Daoy (cell line): ENCODE measurements at places on chromosomes 4 and X. TPM values are rescaled to one million over a fixed set of nuclear protein-coding genes. Genes with fewer than 3 reads are reported as not detected.

The SPOCK3 gene
- not detected in 2 replicates for total RNA-seq

The USP17L21 gene
- total RNA-seq = not detected in 2 replicates

The MEPE gene
- total RNA-seq = not detected in 2 replicates

The BMP3 gene
- total RNA-seq = 0.63 TPM in 1 of 2 replicates, not detected in the other

The PCDH11X gene
- not detected in 2 replicates for total RNA-seq

The ZNF827 gene
- total RNA-seq = 3.9 and 6.2 TPM in 2 replicates

The AADAT gene
- 2.5 and 3.2 TPM in 2 replicates for total RNA-seq

The ANAPC10 gene
- 22.2 and 25.9 TPM in 2 replicates for total RNA-seq

The KIT gene
- total RNA-seq = not detected in 2 replicates

The GNL3L gene
- total RNA-seq = 36.6 and 47.8 TPM in 2 replicates

The HPGD gene
- total RNA-seq = 0.80 TPM in 1 of 2 replicates, not detected in the other

The STBD1 gene
- total RNA-seq = 0.57 and 1.8 TPM in 2 replicates

The NLRP2B gene
- not detected in 2 replicates for total RNA-seq

The DGKK gene
- total RNA-seq = 0.11 TPM in 1 of 2 replicates, not detected in the other

The MAGEB1 gene
- 30.3 and 39.3 TPM in 2 replicates for total RNA-seq

The DLG3 gene
- total RNA-seq = 5.9 and 10.1 TPM in 2 replicates

The PF4V1 gene
- not detected in 2 replicates for total RNA-seq

The UGT2B17 gene
- not detected in 2 replicates for total RNA-seq

The EVC2 gene
- 4.4 and 6.5 TPM in 2 replicates for total RNA-seq

The NBDY gene
- 4.0 and 4.3 TPM in 2 replicates for total RNA-seq

The VAMP7 gene
- 36.7 and 50.5 TPM in 2 replicates for total RNA-seq

The ADRA2C gene
- 0.45 and 1.1 TPM in 2 replicates for total RNA-seq

The SSX4 gene
- total RNA-seq = not detected in 2 replicates

The AREG gene
- total RNA-seq = 0.29 TPM in 1 of 2 replicates, not detected in the other

The SPANXB1 gene
- total RNA-seq = 131 and 190 TPM in 2 replicates

The S100G gene
- total RNA-seq = not detected in 2 replicates

The SSX7 gene
- total RNA-seq = not detected in 2 replicates

The HSFX4 gene
- not detected in 2 replicates for total RNA-seq

The ARAP2 gene
- 0.97 and 24.1 TPM in 2 replicates for total RNA-seq

The ADH1C gene
- total RNA-seq = not detected in 2 replicates

The DCUN1D4 gene
- 11.5 and 43.5 TPM in 2 replicates for total RNA-seq

The ADH1B gene
- not detected in 2 replicates for total RNA-seq

The KLF8 gene
- 0.51 and 0.63 TPM in 2 replicates for total RNA-seq

The OSTC gene
- 88.9 and 105 TPM in 2 replicates for total RNA-seq

The MID1 gene
- 25.7 and 33.2 TPM in 2 replicates for total RNA-seq

The PPP2R3B gene
- total RNA-seq = 11.0 and 24.8 TPM in 2 replicates

The TMEM31 gene
- not detected in 2 replicates for total RNA-seq

The UGT2B10 gene
- total RNA-seq = not detected in 2 replicates
